ENCODE measurements at places on chromosomes 1 and 21.

- DNase-seq: no peak
These were observed 5.0 kb downstream of the HSPG2 start for GRCh38 chr1:21932127-21932526.

GRCh38 chr1:159089184-159089791 is 12.7 kb upstream of the AIM2 start:
- DNase-seq: no peak

DNA sequence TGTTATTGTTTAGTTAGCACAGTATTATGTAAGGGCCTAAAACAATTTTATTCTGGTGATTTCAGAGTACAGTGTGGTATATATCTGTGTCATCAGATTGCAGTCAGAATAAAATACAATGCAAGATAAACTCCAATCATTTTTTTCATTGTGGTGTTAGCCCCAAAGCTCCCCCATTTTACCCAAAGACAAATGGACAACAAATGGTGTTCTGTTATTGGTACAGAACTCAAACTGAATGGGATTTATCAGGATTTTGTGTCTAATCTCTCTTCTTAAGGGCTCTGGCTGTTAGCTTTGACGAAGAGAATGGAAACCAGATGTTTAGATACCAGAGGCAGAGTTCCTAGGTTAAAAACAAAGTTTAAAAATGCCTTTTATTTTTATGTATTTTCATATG is 163.1 kb upstream of the USP25 start:
- no peak for DNase-seq

DNA sequence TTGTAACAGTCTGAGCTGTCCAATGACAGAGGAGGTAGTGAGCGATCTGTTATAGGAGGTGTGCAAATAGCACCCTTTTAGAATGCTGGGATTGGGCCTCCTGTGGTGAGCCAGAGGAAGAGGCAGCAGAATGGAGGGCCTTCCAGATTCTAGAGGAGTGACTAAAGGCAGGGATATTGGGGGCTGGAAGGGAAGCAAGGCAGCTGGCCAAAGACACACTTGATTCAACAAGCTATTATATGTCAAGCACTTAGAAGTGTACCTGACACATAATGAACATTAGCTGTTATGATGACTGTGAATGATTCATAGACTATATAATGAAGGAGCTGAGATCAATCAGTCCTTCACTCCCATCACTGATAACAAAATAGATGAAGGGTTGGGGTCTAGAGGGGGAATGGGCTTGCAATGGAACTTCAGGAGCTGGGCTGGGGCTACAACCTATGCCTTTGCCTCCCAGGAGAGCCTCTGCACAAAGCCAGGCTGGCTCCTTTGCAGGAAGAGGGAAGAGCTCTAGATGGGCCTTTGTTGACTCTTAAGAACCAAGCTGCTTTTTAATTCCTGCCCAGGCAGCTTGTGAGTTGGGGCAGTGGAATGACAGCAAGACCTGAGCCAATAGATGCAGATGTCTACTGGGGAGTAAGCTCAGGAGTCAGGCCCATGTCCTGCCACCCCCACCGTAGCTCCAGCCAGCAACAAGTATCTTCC is 2.3 kb upstream of the MKNK1 start:
- no peak for DNase-seq

All from GM12891 (cell line).